ENCODE measurements at places on chromosomes 6 and 20.

DNA sequence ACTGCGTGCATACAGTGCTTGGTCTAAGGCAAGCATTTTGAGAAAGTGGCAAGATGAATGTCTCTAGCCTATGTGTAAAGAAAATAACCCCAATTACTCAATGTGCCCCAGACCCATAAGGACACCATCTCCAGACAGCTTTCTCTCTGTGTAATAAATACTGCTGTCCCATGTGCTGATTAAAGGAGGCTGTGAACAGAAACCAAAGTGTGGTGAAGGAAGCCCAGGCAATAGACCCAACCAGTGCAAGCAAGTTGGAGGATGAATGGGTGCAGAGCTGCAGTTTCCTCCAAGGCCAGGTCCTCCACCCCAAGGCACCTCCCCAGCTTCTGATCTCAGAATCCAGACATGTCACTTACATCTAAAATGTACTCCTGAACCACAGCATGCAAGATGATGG lies 60.6 kb downstream of the TRAM2 start:
- DNase-seq: no peak

DNA sequence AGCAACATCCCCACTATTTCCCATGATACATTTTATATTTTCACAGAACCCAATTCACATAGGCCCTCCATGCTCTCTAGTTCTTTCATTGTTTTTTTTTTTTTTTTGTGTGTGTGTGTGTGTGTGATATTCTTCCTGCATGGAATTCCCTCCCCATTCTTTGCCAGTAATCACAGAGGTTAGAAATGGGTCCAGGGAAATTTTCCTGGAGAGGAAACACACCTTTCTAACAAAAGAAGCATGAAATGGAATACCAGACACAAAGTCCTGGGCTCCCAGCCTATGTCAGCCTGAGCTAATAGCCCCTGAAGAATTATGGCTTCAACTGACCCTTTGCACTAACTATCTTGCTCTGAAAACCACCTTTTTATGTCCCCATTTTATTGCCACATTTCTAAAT lies 194.2 kb upstream of the NT5E start:
- DNase-seq: no peak

DNA sequence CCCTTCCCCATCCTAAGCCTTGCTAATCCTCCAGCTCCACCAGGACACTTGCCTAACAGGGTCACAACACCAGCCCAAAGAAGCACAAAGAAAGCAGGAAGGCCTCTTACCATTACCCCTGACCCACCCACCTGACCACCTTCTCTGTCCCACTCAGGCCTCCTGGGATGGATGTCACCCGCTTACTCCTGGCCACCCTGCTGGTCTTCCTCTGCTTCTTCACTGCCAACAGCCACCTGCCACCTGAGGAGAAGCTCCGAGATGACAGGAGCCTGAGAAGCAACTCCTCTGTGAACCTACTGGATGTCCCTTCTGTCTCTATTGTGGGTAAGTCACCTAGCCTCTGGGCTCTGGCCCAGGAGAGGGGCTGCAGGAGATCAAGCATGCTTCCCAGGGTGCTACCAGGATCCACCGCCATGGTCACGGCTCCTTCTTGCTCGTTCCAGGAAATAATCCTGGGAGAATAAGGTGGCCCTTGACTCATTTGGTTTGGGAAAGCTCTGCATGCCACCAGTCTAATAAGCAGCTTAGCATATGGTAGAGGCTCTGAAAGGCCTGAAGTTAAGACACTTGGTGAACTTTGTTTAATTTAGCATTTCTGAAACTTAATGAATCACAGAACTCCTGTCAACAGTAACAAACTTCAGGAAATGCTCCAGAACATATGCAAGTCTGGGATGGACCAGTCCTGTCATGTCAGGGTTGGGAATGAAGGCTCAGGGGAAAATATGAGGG lies 19.2 kb downstream of the ASIP start:
- no peak for DNase-seq

DNA sequence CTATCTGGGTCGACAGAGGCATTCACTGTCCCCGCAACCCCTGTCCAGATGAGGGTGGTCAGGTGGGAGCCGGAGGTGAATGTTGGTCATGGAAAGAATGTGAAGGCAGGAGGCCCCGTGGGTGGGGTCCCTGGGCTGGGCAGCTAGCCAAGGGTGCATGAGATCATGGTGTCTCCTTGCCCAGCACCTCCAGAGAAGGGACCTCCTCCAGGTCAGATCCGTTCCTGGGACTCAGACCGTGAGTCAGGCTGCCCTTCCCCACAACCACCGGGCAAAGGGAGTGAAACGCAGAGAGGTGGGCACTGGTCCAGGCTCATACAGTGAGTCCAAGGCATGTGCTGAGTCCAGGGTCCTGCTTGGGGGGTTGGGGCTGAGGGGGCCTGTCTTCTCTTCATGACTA lies 3.5 kb downstream of the FOXS1 start:
- DNase-seq: no peak

DNA sequence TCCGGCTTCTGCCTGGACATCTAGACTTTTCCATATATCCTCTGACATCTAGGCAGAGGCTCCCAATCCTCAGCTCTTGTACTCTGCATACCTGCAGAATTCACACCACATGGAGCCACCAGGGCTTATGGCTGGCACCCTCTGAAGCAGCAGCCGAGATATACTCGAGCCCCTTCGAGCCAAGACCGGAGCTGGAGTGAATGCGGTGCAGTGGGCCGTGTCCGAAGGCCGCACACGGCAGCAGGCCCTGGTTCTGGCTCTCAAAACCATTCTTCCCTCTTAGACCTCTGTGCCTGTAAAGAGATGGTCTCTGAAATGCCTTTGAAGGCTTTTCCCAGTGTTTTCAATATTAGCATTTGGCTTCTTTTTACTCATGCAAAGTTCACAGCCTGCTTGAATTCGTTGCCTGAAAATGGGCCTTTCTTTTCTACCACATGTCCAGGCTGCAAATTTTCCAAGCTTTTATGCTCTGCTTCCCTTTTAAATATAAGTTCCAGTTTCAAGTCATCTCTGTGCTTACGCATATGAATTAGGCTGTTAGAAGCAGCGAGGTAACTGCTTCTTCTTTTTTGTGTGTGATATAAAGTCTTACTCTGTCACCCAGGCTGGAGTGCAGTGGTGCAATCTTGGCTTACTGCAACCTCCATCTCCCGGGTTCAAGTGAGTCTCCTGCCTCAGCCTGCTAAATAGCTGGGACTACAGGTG lies 3.8 kb upstream of the SIRPB1 start:
- no peak for DNase-seq

GRCh38 chr6:126581316-126581715 lies 241.4 kb downstream of the CENPW start:
- DNase-seq: no peak

DNA sequence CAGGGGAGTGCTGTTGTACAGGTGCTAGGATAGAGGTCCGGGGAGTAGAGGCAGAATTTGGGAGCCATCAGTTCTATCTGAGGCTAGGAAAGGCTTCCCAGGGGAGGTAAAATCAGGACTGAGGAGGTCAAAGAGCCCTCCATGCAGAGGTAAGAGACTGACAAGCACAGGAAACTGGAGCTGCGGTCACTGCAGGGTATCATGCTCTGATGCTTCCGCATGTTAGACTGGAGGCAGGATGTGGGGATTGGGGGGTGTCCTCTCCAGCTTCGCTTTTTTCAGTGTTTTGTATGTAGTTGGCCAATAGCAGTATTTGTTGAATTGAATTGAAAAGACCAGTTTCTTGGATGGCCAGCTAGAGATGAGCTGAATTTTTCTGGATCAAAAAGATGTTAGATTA lies 87.8 kb downstream of the SLC22A3 start:
- no peak for DNase-seq

- no peak for DNase-seq
These were observed 223.2 kb downstream of the ERMARD start for GRCh38 chr6:169974663-169975062.

Measured in NCI-H2081 (cell line).